ENCODE measurements at places on chromosomes 3 and 15.

DNA sequence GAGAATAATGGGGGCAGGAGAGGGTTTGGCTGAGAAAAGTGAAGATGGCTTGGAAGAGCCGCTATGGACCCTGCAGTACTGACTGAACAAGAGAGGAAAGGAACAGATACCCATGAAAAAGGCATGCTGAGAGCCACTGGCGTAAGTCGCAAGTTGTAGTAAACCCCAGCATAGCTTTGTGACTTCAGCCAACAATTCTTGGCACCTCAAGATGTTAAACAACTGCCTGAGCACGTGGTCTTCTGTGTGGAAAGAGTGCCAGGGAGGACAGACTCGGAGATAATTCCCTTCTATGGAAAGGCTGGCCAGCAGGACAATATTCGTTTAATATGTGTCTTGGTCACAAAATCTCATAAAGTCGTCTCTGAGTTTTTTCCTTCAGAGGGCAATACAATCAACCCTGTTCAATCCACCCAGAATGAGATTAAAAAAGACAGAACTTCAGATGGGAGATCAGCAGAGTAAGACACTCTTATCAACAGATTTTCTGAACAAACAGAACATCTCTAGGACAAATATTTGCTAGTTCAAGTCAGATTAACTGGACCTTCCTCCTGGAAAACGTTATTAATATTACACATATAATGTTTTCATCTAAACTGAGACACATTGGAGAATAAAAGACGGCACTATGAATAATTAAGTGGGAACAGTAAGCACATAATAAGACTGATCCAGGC lies 49.2 kb downstream of the NEK10 start:
- no peak for DNase-seq

- no peak for DNase-seq
Observed at GRCh38 chr3:27610800-27611525, 111.2 kb downstream of the EOMES start.

DNA sequence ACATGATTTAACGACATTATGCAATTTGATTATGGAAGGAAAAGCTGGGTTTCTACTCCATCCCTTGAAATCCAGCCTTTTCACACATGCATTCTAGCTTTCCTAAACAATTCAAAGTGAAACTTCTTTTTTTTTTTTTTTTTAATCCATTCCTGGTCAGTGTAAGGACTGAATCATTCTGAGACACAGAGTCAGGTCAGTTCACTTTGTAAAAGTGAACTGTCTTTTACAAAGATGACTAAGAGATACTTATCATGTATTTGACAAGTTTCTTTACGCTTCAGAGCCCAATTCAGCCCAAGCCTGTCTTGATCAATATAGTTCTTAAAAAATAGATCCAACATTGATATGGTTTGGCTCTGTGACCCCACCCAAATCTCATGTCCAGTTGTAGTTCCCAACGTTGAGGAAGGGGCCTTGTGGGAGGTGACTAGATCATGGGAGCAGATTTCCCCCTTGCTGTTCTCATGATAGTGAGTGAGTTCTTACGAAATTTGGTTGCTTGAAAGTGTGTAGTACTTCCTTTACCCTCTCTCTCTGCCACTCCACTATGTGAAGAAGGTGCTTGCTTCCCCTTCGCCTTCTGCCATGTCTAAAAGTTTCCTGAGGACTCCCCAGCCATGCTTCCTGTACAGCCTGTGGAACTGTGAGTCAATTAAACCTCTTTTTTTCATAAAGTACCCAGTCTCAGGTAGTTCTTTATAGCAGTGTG lies 345.6 kb upstream of the THBS1 start:
- DNase-seq = no peak

- DNase-seq = no peak
Observed at GRCh38 chr15:39340903-39341645, 239.8 kb upstream of the THBS1 start.

DNA sequence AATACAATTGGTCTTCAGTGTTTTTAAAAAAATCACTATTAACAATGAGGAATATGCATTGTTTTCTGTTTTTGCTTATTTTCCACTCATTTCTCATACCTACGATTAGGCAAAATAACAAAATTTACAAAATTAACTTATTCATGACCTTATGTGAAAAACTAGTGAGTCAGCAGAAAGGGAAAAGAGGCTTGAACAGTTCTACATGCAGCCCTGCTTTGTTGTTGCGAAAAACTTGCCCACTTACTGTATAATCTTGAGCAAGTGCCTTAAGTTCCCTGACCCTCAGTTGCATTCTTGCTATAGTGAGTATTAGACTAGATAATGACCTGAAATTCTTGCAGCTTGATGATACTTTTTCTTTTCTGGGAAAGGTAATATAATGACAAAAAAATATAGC lies 551.1 kb upstream of the BCHE start:
- no peak for DNase-seq

GRCh38 chr3:96712792-96713191 lies 101.6 kb upstream of the EPHA6 start:
- no peak for DNase-seq

- peak; percentile 56 for DNase-seq
Observed at GRCh38 chr3:112605285-112605684, 35.7 kb downstream of the CCDC80 start.

DNA sequence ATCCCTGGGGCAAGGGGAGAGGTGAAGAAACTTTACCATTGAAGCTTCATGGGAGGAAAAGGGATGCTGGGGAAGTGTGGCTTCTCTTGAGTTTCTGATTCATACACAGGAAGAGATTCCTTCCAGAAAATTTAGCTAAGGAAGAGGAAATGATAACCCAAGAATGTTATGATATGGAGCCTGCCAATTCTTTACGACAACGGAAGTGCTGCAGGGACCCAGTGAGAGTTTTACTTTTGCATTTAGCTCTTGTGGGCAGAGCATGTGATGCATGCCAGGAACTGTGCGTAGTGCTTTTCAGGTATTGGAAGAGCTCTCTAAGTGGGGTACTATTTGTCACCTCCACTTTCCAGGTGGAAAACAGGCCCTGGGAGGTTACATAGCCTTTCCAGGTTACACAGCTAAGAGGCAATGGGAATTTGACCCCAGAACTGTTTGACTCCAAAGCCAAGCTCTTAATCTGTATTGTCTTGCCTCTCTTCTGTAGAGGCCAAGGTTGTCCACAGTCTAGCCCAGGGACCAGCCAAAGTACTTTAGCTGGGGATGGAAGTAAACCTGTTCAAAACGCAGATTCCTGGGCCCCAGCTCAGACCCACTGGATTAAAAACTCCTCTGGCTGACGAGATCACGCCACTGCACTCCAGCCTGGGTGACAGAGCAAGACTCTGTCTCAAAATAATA lies 23.0 kb downstream of the CMTM7 start:
- no peak for DNase-seq

DNA sequence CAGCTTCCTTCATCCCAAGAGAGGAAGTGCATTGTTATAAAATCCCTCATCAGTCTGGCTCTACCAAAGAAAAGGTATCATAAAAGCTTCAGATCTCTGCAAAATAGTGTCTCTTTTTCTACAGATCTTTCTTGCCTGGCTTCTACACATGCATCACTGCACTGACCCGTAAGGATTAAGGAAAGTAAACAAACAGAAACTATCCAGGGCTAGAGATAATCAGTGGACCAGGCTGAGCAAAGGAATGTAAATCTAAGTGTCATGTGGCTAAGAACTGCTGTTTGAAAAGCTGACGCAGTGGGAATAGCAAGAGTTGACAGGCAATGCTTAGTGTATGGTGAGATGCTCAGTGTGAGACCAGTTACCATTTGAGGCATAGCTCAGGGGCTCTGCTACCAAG lies 339.7 kb downstream of the IL5RA start:
- no peak for DNase-seq

- DNase-seq = no peak
Observed at GRCh38 chr3:70360979-70361760, 48.7 kb upstream of the MDFIC2 start.

GRCh38 chr3:116019254-116019763 lies 396.0 kb downstream of the GAP43 start:
- DNase-seq = no peak

DNA sequence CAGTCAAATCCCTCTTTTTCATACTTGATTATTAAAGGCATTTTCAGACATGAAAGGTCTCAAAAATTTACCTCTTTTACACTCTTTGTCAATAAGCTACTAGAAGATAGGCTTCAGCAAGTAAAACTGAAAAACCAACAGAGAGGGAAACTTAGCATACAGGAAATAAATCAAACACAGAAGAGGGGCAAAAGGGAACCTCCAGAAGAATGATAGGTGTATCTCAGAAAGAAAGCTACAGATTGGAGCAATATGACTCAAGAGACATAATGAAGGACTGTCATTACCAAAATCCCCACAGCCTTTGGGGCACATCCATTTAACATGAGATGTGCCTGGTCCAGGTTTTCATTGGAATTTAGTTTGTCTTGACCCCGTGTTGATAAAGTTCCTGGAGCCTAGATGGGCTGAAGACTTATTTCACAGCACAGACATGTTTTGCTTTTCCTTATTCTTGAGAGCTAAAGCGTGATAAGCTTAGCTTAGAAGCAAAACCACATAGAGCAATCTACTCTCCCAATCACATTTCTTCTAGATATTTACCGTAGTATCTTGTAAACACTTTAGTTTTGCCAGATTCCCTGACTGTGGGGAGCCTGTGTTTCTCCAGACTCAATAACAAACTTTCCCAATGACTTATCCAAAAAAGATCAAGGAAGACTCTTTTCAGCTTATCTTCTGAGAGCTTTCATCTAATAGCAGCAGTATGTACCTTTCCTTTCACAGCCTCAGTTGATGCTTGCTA lies 11.7 kb downstream of the LRRFIP2 start:
- DNase-seq = no peak

Measured in AG09319 (cell line).